Aortic smooth muscle cell (primary cell): ENCODE measurements at places on chromosomes 3 and 15. TPM values are rescaled to one million over a fixed set of nuclear protein-coding genes. Genes with fewer than 3 reads are reported as not detected.

Gene RAP2B
- total RNA-seq = 22.5 and 28.7 TPM in 2 replicates

Gene GPR62
- under 0.01 TPM in 1 of 2 replicates, not detected in the other for total RNA-seq

Gene TNFAIP8L3
- total RNA-seq = 4.1 and 7.5 TPM in 2 replicates

Gene C3orf22
- total RNA-seq = not detected in 2 replicates

Gene PLA2G4E
- total RNA-seq = not detected in 2 replicates

Gene CDHR4
- total RNA-seq = 0.06 TPM in 1 of 2 replicates, not detected in the other

Gene RARB
- total RNA-seq = 1.2 and 6.9 TPM in 2 replicates

Gene DGKG
- total RNA-seq = 0.81 and 0.92 TPM in 2 replicates

Gene SI
- not detected in 2 replicates for total RNA-seq

Gene SEMA5B
- 0.53 and 3.6 TPM in 2 replicates for total RNA-seq

Gene POPDC2
- 0.25 and 0.40 TPM in 2 replicates for total RNA-seq

Gene LRRC31
- not detected in 2 replicates for total RNA-seq

Gene B2M
- total RNA-seq = 2,695 and 4,557 TPM in 2 replicates

Gene C3orf49
- total RNA-seq = not detected in 2 replicates

Gene RAB27A
- 4.6 and 9.7 TPM in 2 replicates for total RNA-seq

Gene ISLR
- 69.2 and 95.8 TPM in 2 replicates for total RNA-seq

Gene CELSR3
- total RNA-seq = 0.37 and 0.66 TPM in 2 replicates

Gene GOLGA8T
- total RNA-seq = 0.06 and 0.26 TPM in 2 replicates

Gene EBLN2
- 3.5 and 3.6 TPM in 2 replicates for total RNA-seq

Gene NDUFB5
- 127 and 170 TPM in 2 replicates for total RNA-seq

Gene GATM
- 0.37 and 0.40 TPM in 2 replicates for total RNA-seq

Gene GPR156
- 0.31 and 0.40 TPM in 2 replicates for total RNA-seq

Gene COL6A5
- total RNA-seq = not detected in 2 replicates

Gene RBP2
- total RNA-seq = not detected in 2 replicates

Gene GPR160
- total RNA-seq = 0.56 and 0.92 TPM in 2 replicates

Gene EPHB1
- 1.2 and 1.5 TPM in 2 replicates for total RNA-seq
